ENCODE measurements at places on chromosomes 11 and 22.

- no peak for DNase-seq
These were observed 25.3 kb upstream of the DDX17 start for GRCh38 chr22:38531251-38531938.

DNA sequence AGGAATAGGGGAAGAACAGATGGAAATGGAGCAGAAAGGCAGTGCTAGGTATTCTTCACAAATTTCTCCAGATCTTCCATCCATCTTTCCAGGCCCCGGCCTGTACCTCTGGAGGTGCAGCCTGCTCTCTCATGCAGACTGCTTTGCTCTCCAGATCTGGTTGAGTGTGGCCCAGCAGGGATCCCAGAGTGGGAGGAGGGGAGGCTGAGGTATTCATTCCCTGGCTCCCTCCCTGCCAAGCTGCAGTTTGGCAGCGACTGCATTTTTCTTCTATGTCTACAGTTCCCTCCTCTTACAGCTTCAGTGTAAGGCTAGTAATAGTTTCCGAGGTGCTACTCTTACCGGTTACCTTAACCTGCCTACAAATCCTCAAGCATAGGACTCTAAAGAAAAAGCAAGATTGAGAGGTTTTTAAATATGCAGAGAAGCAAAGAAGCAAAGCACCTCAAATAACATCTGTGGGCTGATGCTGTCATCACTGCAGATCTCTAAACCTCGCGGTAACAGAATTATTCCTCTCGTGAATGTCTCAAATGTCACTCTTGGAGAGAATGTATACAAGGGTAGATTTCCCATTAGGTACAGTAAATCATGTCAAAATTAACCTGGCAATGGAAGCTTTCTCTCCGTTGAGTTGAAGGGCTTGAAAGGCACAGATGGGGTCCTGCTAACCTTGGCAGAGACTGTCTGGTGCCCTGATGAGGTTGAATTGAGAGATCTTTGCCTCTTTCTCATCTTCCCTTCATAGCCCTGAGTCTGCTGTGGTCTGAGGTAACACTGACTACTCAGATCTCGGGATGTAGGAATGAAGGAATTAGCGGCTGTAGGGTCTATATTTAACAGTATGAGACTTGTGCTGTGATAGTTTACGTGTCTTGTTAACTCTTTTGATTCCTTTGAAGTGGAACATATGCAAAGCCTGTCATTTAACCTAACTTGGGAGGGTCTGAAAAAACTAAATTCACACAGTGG, 297.9 kb upstream of the C11orf87 start:
- DNase-seq: no peak

DNA sequence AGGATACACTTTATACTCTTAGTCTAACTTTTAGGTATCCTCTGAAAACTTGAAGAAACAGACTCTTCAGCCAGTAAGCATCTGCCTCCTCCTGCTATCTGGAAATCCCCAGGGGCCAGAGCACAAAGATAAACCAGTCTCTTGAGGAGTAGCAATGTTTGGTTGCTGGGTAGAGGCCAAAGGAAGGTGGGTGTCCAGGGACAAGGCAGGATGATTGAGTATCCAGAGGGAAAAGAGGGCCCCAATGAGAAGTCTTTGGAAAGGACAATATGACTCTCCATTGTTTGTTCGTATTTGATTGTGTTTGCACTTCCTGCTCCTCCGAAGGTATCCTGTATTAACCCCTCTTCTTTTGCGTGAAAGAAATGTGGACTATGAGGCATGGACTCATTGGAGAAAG, 4.8 kb upstream of the OR52I1 start:
- no peak for DNase-seq

GRCh38 chr11:41533761-41534160, 74.3 kb upstream of the LRRC4C start:
- DNase-seq: no peak
